ENCODE measurements at places on chromosomes 6 and 20.

GRCh38 chr6:83827050-83827449 lies 26.1 kb upstream of the RIPPLY2 start:
- no peak for DNase-seq

DNA sequence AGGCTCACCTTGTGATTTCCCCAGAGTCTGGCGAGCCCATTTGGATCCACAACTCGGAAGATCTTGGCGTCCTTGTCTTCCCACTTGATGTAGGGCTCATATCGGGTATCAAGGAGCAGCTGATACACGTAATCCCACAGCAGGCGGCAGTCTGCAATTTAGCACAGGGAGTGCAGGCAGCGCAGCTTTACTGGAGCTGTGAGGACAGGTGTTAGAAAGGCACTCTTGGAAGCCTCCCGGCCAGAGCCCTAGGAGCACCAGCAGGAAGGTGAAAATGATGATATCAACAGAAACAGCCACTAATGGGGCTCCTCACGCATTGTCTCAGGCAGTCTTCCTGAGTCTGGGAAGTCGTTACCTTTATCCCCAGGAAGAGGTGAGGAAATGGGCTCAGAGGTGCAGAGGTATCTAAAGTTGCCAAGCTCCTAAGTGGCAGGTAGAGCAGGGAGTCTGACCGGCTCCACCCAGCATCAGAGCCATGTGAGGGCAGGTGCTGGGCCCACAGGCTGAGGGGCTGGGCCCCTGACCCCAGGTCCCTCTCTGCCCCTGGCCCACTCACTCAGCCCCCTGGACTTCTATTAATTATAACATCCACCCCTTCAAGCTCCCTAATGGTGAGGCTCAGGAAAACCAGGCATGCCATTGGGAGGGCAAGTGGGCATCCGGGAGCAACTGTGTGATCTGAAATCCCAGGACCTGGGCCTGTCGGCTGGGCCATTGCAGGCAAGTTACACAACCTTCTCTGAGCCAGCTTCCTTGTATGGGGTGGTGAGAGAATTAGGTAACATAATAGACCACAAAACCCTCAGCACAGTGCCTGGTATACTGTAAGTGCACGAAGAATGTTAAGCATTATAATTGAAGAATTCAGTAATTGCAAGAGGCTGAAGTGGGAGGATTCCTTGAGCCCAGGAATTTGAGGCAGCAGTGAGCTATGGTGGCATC lies 18.3 kb downstream of the ETV7 start:
- DNase-seq, result peak; percentile 87

GRCh38 chr6:162817196-162817595 lies 89.4 kb downstream of the PACRG start:
- no peak for DNase-seq

GRCh38 chr20:43534016-43534415 lies 24.8 kb upstream of the SGK2 start:
- DNase-seq, result no peak

- no peak for DNase-seq
Observed at GRCh38 chr6:1422290-1422689, 32.9 kb downstream of the FOXF2 start.

- peak; percentile 43 for DNase-seq
Observed at GRCh38 chr20:46349035-46349741, 40.9 kb upstream of the CDH22 start.

- DNase-seq, result no peak
Observed at GRCh38 chr20:19259141-19259591, 46.7 kb downstream of the SLC24A3 start.

DNA sequence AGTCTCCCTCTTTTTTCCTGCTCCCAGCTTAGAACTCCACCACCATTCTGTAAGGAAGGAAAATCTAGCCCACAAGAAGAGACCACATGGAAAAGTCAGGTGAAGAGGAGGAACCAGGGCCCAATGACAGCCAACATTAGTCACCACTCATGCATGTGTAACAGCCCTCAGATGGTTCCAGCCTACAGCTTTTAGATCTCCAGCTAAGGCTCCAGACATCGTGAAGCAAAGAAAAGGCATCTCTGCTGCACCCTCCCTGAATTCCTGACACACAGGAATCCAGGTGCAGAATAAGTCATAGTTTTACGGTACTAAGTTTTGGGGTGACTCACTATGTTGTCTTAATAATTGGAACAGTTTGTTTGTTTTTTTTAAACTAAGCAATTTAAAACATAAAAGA lies 25.5 kb downstream of the DCDC2 start:
- no peak for DNase-seq

GRCh38 chr6:37982317-37982716 lies 162.8 kb downstream of the ZFAND3 start:
- DNase-seq, result peak; percentile 60

DNA sequence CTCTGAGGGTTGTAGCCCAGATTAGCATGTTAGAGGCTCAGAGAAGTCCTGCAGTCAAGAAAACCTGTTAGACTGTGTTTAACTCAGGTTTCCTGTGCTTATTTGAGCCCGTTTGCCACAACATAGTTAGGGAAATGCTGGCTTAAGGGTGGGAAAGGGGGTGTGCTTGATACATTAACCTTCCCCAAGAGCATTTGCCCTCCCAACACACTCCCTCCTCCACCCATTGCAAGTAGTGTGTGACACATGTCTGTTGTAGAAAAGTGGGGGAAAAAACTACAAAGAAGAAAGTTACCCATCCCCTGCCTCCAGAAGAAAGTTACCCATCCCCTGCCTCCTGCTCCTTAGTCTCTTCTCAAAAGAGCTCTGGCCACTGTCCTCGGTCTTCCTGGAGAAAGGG lies 36.8 kb upstream of the MRPS18A start:
- no peak for DNase-seq

GRCh38 chr20:4275581-4276088 lies 260.3 kb upstream of the RNF24 start:
- DNase-seq, result no peak

GRCh38 chr6:20778912-20779311 lies 244.7 kb downstream of the CDKAL1 start:
- no peak for DNase-seq

GRCh38 chr6:158567871-158568401 lies 8.0 kb downstream of the TMEM181 start:
- DNase-seq, result no peak

DNA sequence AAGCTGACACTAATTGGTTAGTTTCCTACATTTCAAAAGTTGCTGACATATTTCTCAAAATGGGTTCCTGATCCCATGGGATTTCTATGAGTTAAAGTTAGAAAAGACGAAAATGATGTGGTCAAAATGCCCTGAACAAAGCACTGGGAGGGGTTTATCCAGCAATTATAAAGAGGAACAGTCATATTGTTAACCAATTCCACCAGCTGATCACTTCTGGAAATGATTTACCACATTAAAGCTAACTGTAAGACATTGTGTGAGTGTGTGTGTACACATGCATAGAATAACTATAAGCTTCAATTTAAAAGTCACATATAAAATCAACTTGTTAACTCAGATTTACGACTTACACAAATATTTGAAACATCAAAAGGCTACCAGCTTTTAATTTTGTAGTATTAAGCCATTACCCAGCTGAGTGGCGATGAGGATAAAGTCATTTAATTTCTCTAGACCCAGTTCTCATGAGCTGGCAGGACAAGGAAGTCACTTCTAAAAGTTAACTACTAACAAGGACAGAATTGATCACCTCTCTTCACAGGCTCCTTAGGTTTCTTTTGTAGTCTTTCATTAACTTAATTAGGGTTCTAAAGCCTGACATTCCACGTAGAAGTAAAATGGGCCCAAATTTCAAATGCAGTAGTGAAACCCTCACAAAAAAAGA lies 40.4 kb downstream of the MAN1A1 start:
- peak; percentile 75 for DNase-seq
